ENCODE measurements at places on chromosomes 12 and 14. TPM values are rescaled to one million over a fixed set of nuclear protein-coding genes. Genes with fewer than 3 reads are reported as not detected.

The TPPP2 gene
- not detected for total RNA-seq

The KRT7 gene
- total RNA-seq, result 2.2 TPM

DNA sequence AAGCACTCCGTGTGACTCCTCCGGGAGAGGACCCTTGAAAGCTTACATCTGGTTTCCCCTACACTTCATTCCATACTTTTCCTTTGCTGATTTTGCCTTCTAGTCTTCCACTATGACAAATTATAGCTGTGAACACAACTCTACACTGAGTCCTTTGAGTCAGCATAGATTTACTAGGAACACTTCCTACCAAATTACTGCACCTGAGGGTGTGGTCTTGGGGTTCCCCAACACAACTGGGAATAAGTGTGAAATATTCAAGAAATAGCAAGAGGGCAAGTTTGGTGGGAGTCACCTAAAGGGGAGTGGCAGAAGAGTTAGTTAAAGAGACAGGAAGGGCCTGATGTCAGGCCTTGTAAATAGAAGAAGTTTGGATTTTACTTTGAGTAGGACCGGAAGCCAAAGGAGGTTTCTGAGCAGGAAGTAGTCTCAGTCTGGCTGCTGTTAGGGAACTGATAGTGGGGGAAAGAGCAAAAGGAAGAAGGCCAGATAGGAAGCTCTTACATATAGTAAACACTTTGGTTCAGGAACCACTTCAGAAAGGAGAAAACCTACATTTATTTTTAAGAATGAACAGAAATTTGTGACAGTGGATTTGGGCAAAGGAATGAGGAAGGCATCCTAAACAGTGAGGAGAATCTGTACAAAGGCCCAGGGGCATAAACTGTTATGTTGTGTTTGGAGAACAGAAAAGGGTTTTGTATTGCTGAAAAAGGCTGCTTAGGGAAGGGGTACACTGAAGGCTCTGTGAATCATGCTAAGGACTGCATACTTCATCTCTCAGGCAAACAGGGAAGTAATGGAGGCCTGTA is 14.2 kb downstream of the SEL1L start:
- no peak for DNase-seq

- DNase-seq, result no peak
Measured at GRCh38 chr12:109082751-109083150, 10.5 kb downstream of the ALKBH2 start.

DNA sequence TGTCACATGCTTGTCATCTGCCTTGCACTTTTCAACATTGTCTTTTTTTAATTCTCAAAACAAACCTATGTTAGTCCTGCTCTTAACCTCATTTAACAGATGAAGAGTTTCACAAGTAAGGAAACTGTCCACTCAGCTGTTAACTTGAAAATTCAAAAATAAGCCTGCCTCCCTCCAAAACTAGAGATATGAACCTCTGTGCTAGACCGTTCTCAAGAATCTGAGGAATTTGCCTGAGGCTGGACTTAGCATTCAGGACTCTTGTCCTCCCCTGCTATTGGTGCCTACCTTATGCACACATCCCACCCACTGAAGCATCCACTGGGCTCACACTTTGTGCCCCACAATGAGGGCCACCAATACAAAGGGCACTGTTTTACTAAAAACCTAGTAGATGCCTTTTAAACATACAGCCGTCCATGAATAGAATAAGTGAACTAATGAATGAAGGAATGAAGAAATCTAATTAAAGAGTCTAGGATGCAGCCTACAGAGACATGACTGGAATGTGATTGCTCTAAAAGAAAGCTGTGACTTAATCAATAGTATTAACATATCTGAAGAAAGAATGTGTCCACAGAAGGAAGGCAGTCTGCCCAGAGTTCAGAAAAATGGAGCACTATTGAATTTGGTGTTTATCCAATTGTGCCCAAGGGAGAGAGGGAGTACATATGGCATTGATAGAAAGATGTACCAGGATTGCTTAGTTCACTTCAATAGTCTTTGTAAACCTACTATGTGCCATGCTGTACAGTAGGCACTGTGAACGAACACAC is 238.5 kb downstream of the SPTSSA start:
- no peak for DNase-seq

- peak; percentile 22 for DNase-seq
Measured at GRCh38 chr12:30687265-30687986, 8.2 kb downstream of the IPO8 start.

- peak; percentile 5 for DNase-seq
Measured at GRCh38 chr12:58596381-58596780, 323.9 kb downstream of the LRIG3 start.

All from LHCN-M2 (cell line).